NCI-H69 (cell line): ENCODE measurements at places on chromosomes 1 and 21.

- DNase-seq = peak; percentile 72
Observed at GRCh38 chr1:218383051-218383450, 37.9 kb downstream of the TGFB2 start.

DNA sequence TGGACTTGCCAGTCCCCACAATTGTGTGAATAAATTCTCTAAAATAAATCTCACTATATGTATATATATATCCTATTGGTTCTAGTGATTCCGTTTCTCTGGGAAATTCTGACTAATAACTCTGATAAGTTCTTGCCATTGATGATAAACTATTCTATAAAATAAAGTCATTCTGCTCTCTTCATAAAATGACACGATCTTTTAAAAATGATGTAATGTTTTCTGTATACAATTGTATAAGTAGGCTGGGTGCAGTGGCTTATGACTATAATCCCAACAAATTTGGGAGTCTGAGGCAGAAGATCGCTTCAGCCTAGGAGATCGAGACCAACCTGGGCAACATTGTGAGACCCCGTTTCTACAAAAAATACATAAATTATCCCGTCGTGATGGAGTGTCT lies 541.0 kb upstream of the ADGRL4 start:
- no peak for DNase-seq

DNA sequence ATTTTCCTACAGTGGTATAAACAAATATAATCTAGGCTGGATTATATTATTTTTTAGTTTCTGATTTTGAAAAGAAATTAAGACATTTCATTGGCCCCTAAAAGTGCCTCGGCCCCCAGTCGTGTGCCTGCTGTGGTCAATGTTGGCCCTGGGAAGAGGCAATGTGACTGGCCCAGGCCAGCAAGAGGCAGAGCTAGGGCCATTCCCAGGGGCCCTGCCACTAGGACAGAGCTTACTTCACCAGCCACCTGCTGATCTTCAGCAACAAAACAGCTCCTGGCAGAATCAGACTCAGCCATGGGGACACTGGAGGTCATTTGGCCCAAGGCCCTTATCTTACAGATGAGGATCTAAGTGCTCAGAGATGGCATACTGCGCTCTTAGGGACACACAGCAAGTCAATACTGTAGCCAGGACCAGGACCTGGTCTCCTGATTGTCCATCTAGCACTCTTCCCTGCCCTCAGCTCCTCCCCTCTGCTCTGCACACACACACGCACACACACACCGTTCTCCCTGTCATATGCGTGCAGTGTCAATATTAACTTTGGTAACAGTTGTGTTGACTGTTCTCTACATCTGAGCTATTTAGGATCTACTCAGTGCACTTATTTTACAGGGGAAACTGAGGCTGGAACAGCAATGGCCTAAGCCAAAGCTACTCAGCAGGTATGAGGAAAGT lies 16.6 kb upstream of the KLHDC7A start:
- peak; percentile 38 for DNase-seq

DNA sequence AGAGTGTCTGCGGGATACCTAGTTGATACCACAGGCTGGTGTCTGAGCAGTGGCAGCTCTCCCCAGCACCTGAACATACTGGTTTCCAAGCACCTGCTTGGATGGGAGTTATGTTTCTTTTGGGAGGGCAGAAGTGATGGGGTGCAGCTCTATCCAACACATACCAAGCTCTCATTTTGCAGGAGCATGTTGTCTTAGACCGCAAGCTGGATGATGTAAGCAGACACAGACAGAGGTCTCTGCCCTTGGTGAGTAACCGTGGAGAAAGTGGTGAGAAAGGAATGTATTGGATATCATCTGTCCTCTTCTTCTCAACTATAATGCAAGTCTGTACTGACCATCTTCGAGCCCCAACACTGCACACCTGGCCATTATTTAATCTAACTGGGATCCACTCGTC lies 37.4 kb downstream of the ZNF496 start:
- DNase-seq = no peak

DNA sequence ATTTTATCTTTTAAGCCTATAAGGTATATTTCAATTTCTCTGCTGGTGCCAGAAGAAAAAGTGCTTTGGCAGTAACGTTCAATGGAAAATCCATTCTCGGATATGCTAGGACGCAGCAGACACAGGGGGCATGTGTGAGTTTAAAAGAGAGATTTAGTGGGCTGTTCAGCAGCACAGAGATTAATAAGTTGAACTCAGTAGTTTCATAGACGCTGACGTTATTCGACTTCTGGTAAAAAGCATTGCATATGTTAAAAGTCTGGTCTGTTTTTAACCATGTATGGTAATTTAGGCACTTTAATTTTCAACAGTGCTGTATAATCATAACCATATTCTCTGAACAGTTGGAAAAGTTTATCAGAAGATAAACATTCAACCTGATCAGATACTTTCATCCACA lies 99.6 kb downstream of the ATP6V1G3 start:
- no peak for DNase-seq

- DNase-seq = no peak
Observed at GRCh38 chr1:13723810-13724209, 23.8 kb downstream of the PRDM2 start.

- no peak for DNase-seq
Observed at GRCh38 chr1:1213345-1214265, at the start of gene TNFRSF4. Gene TNFRSF4 (minus strand): TSS chr1:1214153. CDS start chr1:1214127, 26 bp downstream.

DNA sequence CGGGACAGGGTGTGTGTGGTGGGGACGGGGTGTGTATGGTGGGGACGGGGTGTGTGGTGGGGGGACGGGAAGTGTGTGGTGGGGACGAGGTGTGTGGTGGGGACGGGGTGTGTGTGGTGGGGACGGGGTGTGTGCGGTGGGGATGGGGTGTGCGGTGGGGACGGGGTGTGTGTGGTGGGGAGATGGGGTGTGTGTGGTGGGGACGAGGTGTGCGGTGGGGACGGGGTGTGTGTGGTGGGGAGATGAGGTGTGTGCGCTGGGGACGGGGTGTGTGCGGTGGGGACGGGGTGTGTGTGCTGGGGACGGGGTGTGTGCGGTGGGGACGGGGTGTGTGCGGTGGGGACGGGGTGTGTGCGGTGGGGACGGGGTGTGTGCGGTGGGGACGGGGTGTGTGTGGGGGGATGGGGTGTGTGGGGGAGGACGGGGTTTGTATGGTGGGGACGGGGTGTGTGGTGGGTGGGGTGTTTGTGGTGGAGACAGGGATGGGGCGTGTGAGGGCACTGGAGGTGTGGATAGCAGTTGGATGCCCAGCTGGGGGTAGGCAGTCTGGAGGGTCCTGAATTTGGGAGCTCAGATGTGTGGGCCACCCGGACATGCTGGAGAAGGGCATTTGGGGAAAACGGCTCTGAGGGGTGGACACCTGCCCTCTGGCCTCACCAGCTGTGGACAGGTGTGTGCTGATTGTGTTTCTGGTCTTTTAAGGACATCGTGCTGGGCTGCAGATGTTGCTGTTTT lies 16.9 kb downstream of the IBA57 start:
- no peak for DNase-seq
